ENCODE measurements at places on chromosomes 3 and 15.

DNA sequence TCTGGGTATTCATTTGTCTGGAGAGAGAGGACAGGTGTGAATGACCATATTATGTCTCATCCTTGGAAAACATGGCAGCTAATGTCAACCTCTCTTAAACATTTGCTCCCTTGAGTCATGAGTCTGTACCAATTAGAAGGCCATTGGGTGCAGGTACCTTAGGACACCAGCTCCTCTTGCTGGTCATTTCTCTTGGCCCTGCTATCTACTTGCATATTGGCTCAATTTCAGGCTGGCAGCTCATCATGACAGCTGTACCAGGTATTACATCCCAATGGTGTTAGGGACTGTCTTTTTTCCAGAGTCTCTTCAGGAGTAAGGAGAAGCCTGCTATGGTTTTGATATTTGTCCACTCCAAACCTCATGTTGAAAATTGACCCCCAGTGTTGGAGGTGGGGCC is 92.2 kb upstream of the ANKRD28 start:
- no peak for DNase-seq

DNA sequence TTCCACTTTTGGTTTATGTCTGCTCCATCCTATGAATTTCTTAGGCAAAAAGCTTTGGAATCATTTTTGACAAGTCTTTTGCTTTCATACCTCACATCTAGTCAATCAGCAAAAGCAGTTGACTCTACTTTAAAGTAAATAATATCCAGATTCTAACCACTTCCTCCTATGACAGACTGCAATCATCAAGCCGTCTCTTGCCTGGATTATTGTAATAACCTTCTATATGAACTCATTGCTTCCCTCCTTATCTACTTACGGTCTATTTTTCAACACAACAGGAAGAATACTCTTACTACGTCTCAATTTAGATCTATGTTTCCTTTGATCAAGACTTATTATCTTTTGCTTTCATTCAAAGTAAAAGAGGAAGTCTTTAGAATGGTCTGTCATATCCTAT is 20.7 kb downstream of the CLDN1 start:
- no peak for DNase-seq

DNA sequence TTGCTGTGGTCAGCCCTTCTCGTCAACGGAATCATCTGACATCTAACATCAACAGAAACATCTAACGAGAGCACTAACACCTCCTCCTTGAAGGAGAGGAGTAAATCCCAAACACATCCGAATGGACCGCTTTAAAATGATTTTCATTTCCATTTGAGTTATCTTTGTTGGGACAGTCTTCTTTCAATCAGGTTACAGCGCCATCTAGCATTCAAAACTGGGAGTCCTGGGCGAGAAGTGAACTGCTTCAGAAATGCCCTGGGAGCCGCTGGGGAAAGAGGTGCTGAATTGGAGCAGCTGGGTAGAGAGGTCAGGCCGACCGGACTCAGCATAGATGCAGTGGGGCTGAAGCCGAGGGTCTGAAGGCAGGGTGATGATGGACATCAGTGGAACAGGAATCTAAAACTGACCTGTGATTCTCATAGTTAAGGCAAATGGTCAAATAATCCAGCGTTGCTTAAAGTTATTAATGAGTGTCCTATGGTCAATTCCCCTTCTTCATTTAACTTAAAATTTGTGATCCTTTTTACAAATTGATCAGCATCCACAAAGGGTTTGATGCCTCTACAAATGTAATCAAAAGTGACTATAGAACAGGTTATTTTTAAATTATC is 170.0 kb upstream of the NDN start:
- DNase-seq = no peak

GRCh38 chr3:149473357-149474249 is 894 bp upstream of the TM4SF4 start:
- DNase-seq = peak; percentile 97

DNA sequence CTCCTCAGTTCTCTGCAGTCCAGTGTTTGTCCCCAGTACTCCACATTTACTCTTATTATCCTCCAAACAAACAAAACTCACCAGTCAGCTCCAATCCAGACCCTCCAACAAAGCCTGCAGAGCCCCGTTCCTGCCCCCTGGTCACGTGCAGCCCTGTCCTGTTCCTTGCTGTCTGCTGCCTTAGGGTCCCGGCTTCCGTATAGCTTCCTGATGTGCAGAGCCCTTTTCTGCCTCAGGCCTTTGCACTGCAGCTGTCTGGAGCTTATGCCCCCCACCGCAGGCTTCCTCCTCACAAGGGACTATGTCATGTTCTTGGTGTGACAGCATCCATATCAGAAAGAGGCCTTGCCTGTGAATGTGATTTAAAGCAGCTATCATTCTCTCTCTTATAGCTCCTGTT is 39.0 kb upstream of the UBE3A start:
- DNase-seq = no peak

GRCh38 chr15:83845230-83845629 is 191.3 kb downstream of the ADAMTSL3 start:
- DNase-seq = no peak

GRCh38 chr3:194565597-194566190 is 67.5 kb downstream of the TMEM44 start:
- no peak for DNase-seq

- DNase-seq = peak; percentile 40
These were observed 124.6 kb downstream of the AKAP13 start for GRCh38 chr15:85504749-85505676.

DNA sequence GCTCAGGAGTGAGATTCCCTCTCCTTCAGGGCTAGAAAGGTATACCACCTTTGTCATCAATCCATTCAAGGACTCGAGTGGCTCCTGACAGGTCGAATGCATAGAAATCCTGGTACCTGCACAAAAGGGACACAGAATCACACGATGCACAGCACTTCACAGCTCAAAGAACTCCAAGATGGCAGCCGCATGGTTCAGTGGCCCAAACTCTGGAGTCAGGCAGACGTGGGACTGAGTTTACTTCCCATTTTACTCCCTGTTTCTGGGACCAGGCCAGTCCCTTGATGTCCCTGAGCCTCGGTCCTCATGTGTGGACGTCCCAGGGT is 536 bp downstream of the WDR73 start:
- DNase-seq = no peak

DNA sequence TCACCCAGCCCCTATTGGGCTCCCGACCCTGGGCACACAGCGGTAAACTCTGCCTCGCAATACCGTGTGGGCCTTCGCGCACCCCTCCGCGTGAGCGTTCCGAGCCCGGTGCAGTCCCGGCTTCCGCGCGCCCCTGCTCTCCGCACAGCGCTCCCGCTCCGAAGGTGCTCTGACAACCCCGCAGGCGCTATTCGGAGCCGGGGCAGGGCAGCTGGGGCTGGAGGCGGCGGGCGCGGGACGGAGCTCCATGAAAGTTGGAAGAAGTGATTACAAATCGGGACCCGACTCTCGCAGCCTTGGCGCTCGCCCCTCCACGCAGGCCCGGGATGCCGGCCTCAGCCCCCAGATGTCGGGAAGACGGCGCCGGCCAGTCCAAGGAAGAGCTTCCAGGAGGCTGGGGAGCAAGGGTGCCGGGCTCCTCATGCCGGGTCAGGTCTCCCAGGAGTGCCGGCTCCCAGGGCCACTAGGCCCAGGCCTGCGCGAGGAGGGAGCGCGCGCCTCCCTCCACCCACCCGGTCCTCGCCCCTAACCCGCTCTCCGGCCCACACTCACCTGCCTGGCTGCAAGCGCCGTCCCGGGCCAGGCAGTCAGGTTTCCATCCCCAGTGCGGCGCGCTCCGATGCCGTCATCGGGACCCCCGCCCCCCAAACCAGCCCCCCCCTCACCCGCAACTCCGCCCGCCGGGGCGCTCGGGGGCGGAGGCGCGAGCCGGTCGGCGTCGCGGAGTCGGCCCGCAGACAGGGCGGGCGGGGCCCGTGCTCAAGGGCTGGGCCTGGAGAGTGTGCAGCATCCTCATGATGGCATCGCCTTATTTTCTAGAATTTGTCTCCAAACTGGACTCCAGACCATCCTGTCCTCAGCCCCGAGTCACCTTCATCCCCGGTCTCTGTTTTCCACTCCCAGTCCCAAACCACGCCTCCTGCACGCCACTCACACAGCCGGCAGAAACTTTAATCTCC is at the start of gene KIF7:
KIF7 (minus strand) TSS at position 621 of the 959 bp plus-strand sequence. CDS start 2,537 bp downstream, outside the sequence.
- no peak for DNase-seq

- no peak for DNase-seq
These were observed 80.9 kb downstream of the THBS1 start for GRCh38 chr15:39661776-39662175.

DNA sequence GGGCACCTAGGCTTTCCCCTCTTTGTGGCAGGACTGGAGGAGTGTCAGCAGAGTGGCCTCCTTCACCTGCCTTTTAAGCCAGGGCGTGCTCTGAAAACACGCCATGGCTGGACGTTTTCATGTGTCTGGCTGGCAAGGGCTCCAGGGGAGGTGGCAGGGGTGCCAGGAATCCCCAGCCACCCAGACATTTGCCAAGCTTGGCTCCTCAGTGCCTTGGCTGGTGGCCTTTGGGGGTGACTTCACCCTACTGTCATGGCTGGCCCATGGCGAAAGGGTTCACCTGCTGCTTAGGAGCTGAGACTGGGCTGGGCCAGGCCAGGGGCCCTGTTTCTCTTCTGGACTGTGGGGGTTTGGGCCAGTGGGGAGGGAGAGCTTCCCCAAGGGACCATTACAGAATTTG is 17.6 kb downstream of the KLF13 start:
- DNase-seq = no peak

DNA sequence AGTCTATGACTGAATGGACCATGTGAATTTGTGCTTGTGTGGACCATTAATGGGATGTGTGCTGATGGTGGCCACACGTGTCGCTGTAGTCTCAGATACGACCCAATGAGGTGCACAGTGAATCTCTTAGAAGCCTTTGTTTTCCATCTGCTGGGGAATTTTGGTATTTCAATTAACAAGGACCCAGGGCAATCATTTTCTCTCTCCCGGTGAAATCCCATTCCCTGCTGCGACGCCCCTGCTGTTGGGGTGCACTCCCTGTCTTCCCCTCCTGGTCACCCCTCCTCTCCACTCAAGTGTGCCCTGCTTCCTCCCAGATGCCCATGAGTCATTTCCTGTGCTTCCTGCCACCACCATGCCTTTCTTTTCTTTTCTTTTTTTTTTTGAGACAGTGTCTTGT is 32.7 kb downstream of the EBLN2 start:
- no peak for DNase-seq

DNA sequence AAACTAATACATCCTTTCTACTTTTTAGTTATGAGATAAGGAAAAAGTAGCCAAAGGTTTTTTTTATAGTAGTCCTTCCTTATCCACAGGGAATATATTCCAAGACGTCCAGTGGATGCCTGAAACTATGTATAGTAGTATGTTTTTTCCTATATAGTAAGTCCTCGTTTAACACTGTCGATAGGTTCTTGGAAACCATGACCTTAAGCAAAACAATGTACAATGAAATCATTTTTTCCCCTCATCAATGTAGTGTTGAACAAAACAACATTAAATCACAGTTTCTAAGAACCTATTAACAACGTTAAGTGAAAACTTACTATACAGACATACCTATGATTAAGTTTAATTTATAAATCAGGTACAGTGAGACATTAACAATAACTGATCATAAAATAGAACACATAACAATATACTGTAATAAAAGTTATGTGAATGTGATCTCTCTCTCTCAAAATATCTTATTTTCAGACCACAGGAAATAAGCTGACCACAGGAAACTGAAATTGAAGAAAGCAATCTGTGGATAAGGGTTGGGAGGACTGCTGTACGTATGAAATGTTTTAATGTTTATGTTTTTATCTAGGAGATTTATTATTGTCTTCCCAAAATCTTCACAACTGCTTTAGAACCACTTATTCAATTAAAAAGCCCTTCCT is 20.6 kb downstream of the COPS2 start:
- no peak for DNase-seq

DNA sequence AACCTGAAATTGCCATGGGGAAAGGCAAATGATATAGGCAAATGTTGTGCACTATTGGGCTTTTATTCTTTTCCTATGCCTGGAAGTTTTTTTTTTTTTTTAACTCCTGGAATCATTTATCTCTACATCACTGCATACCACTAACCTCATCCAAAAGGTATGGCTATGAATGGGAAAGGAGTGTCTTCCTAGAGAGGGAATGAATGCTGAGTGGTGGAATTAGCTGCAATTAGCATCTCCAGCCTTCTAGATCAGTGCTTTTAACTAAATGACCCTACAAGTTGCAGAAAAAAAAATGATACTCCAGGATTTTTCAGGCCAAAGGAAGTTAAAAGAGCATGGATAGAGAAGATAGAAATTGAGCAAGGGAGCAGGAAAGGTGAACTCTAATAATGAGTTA is 429.8 kb upstream of the PDZRN3 start:
- DNase-seq = no peak

DNA sequence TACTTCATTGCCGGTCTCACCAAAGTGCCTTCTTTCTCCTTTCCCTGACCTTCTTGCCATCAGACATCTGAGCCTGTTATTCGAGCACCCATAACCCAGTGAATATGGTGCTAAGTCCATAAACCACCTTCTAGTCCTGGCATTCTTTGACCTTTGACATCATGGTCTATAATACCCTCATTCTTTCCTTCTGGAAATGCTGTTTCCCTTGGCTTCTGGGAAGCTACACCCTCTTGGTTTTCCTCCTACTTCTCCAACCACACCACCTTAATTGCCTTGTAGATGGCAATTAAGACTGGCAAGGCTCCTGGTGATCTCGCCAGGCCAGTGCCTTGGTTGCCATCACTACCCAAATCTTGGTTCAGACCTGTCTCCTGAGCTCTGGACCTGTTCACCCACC is 56.1 kb upstream of the TRAK1 start:
- DNase-seq = no peak

DNA sequence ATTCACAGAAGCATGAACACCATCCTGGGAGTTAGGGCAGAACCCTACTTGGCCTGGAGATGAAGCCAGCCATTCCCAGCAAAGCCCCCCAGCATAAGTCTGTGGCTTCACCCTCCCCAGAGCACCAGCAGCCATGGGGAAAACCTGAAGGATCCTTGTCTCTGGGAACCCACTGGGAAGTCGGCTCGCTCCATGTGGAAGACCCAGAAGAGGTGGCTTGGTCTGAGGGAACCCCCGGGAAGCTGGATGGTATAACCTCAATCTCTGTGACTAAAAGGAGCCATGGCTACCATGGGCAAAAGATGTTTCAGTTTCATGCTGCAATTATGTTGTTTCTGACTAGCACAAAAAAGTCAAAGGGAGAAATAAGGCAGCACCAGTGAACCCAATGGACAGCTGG is 11.8 kb upstream of the RPUSD3 start:
- no peak for DNase-seq
